ENCODE measurements at places on chromosomes 16 and 17.

DNA sequence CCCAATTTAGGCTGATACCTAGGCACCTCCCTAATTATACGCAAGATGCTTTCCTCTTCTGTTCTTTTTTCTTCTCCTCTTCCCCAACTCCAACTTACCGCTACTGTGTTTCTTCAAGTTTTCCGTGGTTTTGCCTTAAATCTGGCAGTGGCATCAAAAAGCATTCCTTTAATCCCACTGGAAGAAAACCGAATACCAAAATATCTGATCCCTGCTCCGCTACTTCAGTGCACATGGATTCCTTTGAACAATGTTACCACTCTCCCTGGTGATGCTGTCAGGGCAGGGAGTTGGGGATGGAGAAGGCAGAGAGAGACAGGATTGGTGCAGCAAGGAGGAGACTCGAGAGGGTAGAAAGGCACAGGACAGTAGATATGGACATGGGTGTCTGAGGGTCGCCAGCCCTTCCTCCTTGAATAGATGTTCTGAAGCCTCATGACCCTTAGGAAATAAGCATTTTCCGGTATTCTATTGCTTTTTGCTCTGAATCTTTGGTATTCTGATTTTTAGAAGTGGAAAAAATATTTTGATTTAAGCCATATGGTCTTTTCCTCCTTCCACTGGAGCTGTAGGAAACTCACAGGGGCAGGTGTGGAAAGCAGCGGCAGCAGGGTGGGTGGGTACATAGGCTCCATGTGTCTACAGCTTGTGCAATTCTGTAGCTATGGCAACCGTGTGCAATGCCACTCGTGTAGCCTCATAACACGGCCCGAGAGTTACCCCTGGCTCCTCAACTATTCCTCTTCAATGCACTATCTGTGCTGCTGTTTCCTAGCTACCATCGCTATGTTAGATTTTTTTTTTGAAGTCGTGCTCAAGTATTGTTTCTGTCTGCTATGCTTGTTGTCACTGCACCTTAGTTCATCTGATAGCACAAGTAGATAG, 32.3 kb upstream of the TANC2 start:
- no peak for DNase-seq

- no peak for DNase-seq
Observed at GRCh38 chr16:46715769-46716305, 26.4 kb downstream of the ORC6 start.

DNA sequence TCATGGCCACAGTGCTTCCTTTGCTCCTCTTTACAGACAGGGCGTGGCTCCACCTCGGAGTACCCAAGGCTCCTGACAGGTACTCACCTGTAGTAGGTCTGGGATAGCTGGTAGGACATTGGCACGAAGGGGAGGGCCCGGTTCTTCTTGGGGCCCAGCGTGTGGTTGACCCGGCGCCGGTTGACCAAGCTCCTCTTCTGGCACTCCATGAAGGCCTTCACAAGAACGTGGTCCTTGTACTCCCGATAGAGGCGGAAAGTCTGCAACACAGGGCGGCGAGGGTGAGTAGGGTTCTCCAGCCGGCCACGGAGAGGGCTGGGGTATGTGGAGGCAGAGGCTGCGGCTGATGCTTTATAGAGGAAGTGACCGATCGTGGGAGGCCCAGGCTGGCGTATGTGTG, 69.7 kb downstream of the IL21R start:
- DNase-seq: no peak

- DNase-seq: no peak
Observed at GRCh38 chr17:59719526-59719925, 12.1 kb downstream of the VMP1 start.

DNA sequence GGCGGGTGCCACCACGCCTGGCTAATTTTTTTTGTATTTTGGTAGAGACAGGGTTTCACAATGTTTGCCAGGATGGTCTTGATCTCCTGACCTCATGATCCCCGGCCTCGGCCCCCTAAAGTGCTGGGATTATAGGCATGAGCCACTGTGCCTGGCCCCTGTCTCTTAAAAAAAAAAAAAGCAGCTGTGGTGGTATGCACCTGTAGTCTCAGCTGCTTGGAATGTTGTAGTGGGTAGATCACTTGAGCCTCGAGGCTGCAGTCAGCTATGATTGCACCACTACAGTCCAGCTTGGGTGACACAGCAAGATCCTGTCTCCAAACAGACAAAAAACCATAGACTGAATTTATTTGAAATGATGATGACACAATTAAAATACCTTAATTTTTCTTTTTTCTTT, 24.3 kb downstream of the CDK12 start:
- no peak for DNase-seq

Data from dermis blood vessel endothelial cell (primary cell).